ENCODE measurements at places on chromosomes 5 and 9. TPM values are rescaled to one million over a fixed set of nuclear protein-coding genes. Genes with fewer than 3 reads are reported as not detected.

DNA sequence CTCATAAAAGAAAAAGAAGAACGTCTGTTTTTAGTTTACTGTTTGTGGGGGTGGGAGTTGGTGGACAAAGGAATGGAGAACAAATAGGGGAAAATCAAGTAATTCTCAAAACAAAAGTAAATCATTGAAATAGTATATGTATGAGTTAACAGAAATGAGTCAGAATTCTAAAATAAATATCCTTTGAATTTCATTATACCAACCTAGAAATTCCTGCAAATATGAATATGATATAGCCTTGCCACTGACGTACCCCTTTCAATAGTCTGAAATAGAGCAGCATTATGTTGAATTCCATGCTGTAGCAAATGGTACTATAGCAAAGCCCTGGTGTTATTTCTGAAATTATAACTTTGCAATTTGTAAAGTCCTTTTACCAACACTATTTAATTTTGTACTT is 29.6 kb upstream of the DTWD2 start:
- DNase-seq: no peak

DNA sequence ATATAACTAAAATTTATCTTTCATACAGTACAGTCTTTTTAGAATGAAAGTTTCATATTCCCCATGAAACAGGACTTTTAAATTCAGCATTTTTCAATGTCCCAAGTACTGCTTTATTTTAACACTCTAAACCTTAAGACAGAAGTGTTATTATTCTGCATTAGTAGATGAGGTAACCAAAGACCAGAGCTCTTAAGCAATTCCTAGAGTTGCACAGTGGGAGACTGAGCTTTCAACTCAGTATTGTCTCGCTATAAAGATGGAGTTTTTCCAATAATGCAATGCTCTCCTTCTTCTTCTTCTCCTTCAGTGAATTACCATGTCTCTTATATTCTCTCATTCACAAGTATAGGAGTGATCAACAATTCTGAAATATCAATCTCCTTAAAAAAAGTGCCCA is 479.7 kb downstream of the CETN3 start:
- DNase-seq: no peak

- DNase-seq: peak; percentile 75
Measured at GRCh38 chr5:6704361-6704851, 8.8 kb upstream of the TENT4A start.

- no peak for DNase-seq
Measured at GRCh38 chr5:3191585-3191984, 404.0 kb upstream of the IRX1 start.

DNA sequence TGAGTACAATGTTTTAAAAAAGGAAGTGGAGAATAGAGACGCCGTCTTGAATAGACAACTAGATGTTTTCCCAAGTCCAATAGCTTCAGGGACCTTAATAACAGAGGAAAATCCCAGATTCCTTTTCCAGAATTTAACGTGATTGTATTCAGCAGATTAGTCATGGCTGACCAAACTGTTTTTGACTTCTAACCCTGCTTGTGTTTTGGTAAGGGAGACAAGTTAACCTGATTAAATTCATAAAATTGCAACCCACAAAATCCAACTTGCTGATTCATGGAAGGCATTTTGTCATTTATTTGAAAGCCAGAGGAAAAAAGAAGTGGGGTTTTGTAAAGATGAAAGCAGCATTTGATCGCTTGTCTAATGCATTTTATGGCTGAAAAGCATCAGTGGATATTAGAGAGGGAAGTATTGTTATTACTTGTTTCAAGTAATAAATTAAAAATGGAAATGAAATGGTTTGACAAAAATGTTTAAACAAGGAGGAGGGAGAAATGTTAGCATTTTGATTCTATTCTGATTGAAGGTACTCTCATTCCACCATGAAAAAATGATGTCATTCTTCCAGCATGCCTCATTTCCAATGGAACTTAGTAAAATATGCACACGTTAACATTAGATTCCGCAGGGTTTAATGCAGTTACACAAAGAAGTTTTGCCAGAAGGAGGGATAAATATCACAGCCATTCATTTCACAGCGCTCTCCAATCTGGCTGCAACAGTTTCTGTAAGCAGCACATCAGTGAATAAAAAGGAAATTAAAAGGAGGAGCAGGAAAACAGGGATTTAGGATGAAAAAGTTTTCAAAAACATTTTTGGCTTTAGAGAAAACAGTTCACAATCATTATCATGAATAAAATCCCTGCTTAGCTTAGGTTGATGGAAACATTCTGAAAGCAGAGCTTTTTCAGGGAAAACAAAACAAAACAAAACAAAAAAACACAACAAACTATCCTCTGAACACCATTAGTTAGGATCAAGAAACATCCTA is 314.7 kb downstream of the PRR16 start:
- no peak for DNase-seq

DNA sequence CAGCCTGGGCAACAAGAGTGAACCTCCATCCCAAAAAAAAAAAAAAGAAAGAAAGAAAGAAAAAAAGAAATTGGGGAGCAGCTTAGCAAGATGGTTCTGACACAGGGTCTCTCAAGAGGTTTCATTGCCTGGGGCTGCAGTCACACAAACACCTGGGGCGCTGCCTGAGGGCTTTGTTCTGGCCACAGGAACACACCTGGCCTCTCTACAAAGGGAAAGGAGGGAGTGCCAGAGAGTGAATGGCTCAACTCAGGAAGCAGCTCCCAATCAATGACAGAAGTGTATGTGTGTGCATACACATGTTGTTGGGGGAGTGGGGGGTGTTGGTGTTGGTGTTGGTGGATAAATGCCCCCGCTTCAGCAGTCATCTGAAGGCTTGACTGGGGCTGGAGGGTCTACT is 32.4 kb upstream of the CTNNA1 start:
- no peak for DNase-seq

The PLAC8L1 gene
- not detected for total RNA-seq
